ENCODE measurements at places on chromosomes 16 and 17.

GRCh38 chr17:38704606-38705522 is at the start of gene MLLT6:
TSS of gene MLLT6 (plus strand) at chr17:38705273. CDS start at chr17:38705633, 360 bp downstream.
- peak; percentile 90 for DNase-seq

DNA sequence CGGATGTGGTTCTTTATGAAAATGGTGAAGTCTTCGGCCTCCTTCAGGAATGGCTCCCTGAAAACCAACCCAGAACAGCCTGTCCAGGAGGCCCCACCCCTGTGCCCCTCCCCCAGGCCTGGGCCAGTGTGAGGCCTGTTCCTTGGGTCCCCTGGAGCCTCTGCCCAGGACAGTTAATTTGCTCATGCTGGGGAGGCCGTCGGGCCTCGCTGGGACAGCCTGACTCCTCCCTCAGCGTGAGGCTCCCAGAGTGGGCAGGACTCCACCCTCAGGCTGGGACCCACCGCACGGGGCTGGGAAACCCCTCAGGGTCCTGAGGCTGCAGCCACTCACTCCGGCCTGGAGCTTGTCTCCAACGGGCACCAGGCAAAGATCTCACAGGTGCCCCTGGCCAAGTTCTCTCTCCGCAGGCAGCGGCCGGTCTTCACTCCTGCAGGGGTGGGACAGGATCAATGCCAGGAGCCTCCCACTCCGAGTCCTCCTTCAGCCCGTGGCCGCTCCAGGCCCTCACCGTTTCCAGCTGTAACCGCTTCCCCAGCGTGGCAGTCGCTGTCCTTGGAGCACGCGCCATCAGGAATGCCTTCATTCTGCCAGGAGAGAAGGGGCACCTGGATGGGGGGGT is 5.8 kb downstream of the P2RX5 start:
- DNase-seq: no peak

- DNase-seq: no peak
Measured at GRCh38 chr16:14101415-14101814, 30.3 kb downstream of the MRTFB start.

DNA sequence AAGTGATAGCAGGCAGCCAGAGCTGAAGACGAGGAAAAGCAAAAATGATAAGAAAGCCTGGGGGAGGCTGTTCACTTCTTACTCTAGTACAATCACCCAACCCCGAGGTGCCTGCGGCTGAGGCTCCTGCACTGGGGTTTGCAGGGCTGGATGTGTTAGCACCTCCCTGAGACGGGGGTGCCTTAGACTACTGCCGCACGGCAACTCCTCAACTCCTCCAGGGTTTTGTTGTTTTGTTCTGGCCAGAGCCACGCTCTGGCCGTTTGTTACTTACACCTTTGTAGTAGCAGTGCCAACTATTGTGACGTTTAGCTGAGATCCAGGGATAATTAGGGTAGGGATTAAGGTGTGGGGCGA is 51.5 kb downstream of the LDHD start:
- DNase-seq: no peak

GRCh38 chr17:81387100-81388090 is 7.9 kb upstream of the BAHCC1 start:
- no peak for DNase-seq

- no peak for DNase-seq
Measured at GRCh38 chr16:85923153-85924021, 24.4 kb downstream of the IRF8 start.

- DNase-seq: no peak
Measured at GRCh38 chr16:27752241-27752640, 202.3 kb downstream of the KATNIP start.

- no peak for DNase-seq
Measured at GRCh38 chr17:76927982-76928381, 59.8 kb downstream of the MGAT5B start.

DNA sequence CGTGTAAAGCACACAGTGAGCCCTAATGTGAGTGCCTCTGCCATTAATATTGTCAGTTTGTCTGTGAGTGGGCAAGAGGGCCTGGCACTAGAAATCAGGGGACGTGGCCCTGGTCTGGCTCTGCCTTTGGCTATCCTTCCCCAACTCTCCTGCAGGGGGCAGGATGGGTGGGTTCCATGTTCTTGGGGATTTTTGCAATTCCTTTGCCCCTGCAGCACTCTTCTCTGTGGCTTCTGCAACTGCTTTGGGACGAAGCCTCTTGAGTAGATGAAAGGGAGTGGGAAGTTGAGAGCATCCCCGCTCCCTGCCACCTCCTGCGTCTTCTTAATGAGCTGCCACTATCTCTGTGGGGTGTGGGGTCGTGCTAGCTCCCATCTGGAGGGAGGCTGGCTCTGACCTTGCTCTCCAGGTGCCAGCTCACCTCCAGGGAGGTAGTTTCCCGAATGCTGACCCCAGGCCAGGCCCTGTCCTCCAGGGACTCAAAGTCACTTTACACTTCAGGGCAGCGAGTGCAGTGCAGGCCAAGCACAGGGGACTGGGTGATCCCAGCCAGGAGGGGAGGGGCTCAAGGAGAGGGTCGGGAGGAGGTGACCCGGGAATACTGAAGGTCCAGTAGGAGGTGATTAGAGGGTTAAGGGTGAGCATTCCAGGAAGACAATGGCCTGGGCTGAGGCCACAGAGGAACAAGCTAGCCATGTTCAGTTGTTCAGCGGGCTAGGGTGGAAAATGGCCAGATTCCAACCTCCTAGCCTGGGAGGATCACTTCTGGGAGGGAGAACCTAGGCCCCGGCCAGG is 121.0 kb upstream of the NLRP1 start:
- DNase-seq: no peak

DNA sequence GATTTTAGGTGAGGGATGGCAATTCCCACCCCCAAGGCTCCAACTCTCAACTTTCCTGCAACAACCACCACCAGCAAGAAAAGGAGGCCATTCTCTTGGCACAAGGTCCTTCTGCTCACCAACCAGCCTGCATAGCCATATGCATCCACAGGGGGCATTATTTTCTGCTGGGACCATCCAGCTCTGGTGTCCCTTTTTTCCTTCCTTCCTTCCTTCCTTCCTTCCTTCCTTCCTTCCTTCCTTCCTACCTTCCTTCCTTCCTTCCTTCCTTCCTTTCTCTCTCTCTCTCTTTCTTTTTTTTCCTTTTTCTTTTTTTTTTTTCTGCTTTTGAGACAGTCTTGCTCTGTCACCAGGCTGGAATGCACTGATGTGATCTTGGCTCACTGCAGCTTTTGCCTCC is 21.1 kb upstream of the COX10 start:
- DNase-seq: no peak

DNA sequence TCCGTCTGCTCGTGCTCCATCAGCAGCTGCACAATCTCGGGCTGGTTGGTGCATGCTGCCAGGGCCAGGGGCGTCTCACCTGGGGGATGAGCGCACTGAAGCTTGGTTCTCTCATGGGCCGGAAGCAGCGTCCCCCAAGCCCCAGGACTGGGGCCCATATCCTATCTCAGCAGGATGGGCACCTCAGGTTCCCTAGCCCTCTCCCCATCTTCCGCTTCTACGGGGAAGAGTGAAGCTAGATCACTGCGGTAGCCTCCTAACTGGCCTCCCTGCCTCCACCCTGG is 24.8 kb downstream of the TRPV3 start:
- DNase-seq: no peak

DNA sequence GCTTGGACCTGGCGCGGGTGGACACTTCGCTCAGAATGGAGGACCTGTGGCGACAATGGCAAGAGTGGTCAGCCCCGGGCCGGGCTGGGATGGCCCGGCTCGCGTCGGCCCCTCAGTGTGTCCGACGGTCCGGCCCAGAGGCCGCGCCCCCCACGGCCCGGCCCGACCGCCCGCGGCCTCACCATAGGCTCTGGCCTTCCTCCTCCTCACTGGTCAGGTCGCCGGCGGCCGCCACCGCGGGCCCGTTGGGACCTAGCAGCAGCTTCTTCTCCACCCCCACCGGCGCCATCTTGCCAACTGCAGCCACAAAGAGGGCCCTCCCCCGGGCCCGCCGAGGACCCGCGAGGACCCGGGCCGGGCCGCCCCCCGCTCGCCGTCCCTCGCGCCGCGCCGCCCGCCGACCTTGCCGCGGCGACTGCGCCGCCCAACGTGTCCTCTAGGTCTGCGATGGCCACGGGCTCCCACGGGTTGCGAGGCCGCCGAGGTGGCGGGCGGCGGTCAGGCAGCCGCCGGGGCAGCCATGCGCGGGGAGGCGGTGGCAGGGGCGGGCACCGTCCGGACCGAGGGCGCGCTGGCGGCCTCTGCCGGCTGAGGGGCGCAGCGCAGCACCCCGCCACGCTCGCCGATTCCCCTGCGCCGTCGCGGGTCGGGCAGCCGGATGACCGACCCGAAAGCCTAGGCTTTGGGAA is at the start of gene DYNC1LI2:
Gene DYNC1LI2 (minus strand): TSS at position 307 of the 689 bp plus-strand sequence. CDS start 18 bp downstream, at position 289.
- DNase-seq: peak; percentile 29

GRCh38 chr17:17812211-17813054 is 24.4 kb downstream of the SREBF1 start:
- DNase-seq: no peak

DNA sequence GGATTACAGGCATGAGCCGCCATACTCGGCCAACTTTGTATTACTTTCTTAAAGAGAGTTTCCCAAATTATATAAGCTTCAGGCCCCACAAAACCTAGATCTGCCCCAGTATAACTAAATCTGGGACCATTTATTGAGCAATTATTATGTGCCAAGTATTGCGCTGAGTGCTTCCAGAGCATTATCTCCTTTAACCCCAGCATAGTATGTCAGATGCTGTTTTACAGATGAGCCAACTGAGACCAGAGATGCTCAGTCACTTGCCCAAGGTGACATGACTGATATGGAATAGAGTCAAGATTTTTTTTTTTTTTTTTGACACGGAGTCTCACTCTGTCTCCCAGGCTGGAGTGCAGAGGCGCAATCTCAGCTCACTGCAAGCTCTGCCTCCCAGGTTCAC is 1.9 kb upstream of the ERBB2 start:
- DNase-seq: no peak

DNA sequence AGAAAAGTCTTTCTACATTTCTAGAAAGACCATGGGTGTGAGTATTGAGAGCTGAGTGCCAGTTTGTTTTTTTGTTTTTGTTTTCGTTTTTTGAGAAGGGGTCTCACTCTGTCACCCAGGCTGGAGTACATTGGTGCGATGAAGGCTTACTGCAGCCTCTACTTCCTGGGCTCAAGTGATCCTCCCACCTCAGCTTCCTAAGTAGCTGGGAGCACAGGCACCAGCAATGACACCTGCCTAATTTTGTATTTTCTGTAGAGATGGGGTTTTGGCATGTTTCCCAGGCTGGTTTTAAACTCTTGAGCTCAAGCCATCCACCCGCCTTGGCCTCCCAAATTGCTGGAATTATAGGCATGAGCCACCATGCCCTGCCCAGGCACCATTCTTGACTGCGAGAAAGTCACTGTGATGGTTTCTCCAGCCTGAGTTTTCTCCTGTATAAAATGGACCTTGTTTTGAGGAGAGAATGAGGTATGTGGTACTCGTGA is 673.8 kb downstream of the MAF start:
- no peak for DNase-seq

GRCh38 chr17:50501054-50501453 is 7.2 kb upstream of the MYCBPAP start:
- DNase-seq: no peak

DNA sequence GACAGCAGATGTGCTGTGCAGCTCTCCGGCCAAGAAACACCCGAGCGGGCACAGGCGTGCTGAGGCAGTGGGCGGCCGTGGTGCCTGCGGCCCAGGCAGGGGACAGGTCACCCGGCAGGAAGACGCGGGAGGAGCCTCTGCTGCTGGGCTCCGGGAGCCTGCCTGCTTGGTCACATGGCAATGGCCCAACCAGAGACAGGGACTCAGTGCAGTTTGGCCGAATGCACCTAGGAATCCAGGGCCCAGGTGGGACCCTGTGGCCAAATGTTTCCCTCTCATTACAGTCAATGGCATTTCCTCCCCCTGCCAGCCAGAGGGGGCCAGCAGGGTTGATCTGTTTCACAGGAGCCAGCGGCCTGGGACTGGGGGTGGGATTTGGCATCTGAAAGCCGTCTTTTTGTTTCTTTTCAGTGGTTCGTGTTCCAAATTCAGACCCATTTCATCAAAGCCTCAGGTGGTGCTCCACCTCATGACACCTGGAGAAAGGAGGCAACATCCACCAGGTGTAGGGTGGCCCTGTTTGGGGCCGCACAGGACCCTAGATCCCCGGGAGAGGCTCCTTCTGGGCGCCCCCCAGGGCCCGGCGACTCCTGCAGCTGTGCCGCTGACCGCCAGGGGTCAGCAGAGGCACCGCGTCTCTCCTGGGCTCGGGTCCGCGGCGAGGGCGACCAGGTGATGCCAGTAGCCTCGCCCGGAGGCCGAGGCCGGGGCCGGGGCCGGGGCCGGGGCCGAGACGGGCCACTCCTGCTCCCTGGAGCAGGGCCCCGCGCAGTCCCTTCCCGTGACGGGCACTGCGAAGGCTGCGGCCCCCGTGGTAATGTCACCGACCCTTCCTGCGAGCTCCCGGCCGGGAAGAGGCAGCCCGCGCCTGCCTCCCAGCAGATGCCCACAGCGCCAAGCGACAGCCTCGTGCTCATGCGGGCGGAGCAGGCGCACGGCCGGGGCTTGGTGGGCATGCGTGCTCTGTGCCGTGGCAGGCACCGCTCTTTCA is 118.5 kb downstream of the C16orf78 start:
- DNase-seq: peak; percentile 58

DNA sequence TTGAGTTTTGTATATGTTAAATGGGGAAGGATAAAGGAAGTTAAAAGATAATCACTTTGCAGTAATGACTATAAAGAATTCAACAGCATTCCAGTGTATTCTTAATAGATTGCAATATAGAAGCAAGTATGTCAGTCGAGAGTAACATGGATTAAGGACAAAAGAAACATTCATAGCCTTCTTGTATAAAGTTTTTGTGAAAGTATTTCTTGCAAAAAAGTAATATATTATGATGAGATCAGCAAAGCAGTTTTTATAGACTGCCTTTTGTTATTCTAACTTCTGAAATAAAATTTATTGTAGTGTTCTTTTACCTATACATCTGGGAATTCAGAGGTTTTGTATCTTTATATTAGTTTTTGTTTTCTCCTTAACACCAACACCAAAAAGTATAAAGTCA is 184.9 kb upstream of the RBL2 start:
- no peak for DNase-seq

GRCh38 chr17:63523253-63523855 is at the start of gene KCNH6:
TSS of gene KCNH6 (plus strand) at chr17:63523358. CDS start at chr17:63523414, 56 bp downstream.
- DNase-seq: no peak

- no peak for DNase-seq
Measured at GRCh38 chr17:82703935-82704865, 5.7 kb upstream of the RAB40B start.

DNA sequence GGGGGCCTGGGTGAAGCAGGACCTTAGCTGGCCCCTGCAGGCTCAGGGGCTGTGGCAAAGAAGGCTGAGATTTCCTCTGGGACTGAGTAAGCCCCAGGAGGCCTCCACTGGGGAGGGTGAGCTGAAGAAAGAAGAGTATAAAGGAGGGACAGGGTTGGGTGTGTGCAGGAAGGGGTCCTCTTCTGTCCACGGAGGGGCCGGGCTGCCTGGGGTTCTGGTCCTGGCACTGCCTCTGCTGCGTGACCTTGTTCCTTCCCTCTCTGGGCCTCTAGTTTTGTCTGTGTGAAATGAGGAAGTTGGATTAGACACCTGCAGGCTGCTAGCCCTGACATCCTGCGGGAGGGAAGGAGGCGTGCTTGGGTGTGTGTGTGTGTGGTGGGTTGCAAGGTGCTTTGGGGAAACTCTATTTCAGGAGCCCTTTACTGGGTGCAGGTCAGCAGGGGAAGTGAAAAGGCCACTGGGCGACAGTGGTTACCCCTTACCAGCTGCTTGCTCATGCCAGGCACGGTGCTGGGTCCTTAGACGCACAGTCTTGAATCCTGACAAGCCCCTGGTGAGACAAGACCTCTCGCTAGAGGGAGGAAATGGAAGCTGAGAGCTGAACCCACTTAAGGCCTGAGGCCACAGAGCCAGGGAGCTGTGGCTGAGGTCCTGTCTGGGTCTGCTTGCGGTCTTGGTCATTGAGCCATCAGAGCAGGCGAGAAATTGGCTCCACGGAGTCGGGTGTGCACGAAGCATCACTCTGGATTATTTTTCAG is 60.7 kb downstream of the OR1D5 start:
- DNase-seq: no peak

Measured in NCI-H774 (cell line).